ENCODE measurements at places on chromosomes 2 and 18.

DNA sequence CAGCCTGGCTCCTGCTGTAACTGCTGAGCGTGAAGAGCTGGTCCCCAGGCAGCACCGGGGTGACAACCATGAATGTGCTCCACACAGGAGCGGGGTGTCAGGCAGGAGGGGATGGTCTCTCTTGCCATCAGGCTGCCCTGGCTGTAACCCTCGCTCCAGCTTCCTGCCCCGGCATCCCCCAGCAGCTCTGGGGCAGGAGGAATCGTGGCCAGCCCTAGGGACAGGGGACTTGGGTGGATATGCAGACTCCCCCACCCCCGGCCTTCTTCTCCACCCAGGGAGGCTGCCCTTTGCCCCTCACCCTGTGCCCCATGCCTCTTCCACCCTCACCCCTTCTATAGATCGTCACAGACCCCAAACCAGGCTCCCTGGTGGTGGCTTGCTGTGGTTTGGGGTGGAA lies 69.4 kb upstream of the SMAD7 start:
- no peak for DNase-seq

DNA sequence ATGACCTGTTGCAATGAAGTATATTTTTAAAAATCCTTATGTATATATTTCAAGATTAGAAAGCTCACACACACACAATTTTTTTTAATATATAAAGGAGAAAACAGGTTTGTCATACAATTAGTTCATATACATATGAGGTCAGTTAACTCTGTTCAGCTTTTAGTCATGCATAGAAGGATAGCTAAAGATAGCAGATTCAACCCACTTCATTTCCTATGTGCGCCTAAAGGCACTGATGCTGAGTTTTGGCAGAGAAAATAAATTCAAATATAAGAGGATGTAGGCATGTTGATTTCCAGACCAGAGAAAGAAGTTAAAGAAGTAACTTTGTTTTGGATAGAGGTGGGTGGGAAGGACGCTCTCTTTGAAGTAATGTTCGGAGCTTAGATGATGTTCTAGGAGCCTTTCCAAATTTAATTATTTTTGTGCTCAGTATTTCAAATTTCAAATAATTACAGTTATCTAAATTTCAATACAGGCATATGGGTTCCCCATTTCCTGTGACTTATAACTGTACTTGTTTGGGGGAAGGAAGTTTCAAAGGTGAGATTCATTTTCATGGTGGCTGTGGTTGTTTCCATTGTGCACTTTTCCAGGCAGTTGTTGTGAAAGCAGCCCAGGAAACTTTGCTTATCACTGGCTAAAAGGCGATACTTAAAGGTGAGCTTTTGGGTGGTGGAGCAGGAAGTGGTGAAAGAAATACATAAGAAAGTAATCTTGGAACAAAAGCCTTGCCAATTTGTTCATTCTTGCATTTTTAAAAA lies 523.4 kb upstream of the FANCL start:
- no peak for DNase-seq

GRCh38 chr2:160494201-160494644 lies 616 bp upstream of the RBMS1 start:
- no peak for DNase-seq

DNA sequence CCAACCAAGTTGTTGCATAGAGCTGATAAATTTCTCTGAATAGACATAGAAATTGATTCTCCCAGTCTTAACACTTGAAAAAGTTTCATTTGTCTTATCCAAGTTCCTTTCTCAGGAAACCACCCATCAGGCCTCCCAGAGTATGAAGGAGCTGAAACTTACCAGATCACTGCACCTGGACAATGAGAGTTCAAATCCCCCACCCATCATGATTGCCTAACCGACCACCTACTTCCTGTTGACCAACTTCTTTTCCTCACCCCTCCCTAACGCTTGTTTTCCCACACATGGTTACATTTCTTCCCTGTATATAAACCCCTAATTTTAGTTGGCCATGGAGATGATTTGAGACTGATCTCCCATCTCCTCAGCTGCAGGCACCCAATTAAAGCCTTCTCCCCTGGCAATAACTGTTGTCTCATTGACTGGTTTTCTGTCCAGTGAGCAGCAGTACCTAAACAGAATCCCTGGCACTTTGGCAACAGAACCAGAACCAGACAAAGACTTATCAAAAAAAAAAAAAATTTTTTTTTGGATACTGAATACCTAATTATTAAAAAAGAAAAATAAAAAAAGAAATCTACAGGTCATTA lies 103.0 kb downstream of the SPIRE1 start:
- DNase-seq: no peak

GRCh38 chr18:3214855-3215637 lies 4.7 kb downstream of the MYOM1 start:
- no peak for DNase-seq

DNA sequence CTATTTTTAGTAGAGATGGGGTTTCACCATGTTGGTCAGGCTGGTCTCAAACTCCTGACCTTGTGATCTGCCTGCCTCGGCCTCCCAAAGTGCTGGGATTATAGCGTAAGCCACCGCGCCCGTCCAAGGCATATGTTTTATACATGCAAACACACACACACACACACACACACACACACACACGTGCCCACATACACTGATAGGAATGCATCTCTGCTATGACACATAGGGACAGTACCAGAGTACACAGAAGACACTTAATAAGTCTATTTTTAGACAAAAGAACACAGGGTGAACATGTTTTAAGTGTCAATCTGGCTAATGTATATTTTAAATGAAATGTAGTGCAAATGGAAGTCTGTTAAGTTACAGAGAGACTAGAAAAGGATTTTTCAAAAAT lies 10.7 kb upstream of the RNF103 start:
- no peak for DNase-seq

DNA sequence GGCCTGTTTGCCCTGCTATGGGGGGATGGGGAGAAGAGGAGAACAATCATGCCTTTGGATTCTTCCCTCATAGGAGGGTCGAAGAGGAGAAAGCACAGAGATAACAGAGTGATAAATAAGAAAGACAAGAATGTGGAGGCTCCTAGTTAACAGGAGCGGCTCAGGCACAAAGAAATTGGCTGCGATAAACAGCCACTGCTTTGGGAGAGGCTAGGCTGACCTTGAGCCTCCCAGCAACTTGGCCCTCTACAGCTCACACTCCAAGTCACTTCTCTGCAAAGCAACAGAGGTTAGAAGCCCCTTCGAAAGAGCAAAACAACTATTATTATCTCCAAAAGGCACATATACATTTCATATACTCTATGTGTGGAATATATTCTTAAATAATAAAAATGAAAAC lies 69.5 kb downstream of the ZBTB7C start:
- DNase-seq: no peak

- DNase-seq: no peak
These were observed 297.8 kb upstream of the GYPC start for GRCh38 chr2:126358122-126358521.

DNA sequence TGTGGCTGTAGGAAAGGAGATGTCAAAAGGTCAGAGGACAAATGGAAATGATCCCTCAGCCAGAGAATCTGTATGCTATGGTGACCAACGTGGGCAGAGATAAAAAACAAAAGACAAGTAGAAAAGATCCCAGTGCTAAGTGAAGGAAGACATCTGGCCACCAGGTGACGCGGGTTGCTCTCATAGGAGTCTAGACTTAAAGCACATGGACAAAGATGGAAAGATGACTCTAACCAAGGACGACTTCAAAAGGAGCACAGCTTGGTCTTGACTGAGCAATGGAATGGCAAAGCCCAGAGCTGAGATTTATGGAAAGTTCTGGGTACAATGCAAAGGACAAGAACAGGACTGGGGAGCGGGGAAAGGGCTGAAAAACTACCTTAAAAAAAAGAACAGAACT lies 96.8 kb downstream of the CLIP4 start:
- DNase-seq: no peak

GRCh38 chr2:209307161-209308001 lies 116.5 kb upstream of the MAP2 start:
- DNase-seq: no peak

DNA sequence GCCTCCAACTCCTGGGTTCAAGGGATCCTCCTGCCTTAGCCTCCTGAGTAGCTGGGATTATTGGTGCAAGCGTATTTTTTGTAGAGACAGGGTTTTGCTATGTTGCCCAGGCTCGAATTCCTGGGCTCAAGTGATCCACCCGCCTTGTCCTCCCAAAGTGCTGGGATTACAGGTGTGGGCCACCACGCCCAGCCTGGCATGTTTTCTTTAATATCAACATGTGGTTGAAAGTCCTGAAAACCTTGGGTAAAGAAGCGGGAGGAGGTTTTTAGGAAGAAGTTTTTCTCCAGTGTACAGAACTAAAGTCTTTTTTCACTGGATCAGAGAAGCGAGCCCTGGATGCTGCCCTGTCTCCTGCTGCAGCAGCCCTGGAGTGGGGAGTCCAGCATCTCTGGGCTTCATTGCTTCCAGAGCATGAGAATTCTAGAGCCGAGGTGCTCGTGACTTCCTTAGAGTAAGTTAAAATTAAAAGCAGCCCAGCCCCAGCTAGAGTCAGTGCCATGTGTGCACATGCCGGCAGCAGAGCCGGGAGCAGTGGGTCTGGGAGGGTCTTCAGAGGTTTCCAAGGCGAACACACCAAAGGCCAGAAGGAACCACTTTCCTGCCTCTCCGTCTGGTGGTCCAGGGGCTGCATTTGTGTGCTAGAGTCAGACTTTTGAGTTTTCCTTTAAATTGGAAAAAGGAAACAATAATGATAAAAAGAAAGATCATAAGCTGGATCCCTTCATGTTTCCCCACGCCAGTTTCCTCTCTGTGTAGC lies 31.2 kb downstream of the ITGB1BP1 start:
- no peak for DNase-seq

Measured in glutamatergic neuron (in vitro differentiated cells).